ENCODE measurements at places on chromosomes 11 and 22.

DNA sequence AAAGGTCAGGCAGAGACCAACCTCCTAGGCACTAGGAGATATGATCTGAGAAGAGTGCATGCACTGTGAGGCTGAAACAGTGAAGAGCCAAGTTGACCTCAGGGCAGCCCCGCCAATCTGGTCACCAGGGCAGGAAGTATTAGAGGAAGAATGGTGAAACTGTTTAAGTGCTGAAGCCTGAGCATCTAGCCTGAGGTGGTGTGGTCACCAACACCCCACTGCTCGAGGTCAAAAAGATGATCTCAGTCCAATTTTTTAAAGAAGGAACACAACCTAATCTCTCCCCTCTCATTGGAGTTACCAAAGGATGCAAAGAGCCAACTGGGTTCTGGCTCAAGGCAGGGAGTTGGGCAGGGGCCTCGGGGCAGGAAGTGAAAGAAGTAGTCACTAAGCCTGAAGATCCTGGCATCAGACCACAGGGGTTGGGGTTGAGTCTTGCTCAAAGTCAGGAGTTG lies 4.0 kb downstream of the APBB1 start:
- DNase-seq: no peak

- no peak for DNase-seq
Measured at GRCh38 chr22:29748248-29748893, 18.4 kb downstream of the ZMAT5 start.

GRCh38 chr11:119539583-119539982 lies 116.6 kb upstream of the THY1 start:
- no peak for DNase-seq

- no peak for DNase-seq
Measured at GRCh38 chr11:134483857-134484256, 71.8 kb upstream of the B3GAT1 start.
